Stimulated activated CD4-positive, alpha-beta T cell treated with anti-CD3 and anti-CD28 coated beads, TNF-alpha, amount 100 ng/mL, for 24 hours (primary cell): ENCODE measurements at places on chromosomes 4 and X.

DNA sequence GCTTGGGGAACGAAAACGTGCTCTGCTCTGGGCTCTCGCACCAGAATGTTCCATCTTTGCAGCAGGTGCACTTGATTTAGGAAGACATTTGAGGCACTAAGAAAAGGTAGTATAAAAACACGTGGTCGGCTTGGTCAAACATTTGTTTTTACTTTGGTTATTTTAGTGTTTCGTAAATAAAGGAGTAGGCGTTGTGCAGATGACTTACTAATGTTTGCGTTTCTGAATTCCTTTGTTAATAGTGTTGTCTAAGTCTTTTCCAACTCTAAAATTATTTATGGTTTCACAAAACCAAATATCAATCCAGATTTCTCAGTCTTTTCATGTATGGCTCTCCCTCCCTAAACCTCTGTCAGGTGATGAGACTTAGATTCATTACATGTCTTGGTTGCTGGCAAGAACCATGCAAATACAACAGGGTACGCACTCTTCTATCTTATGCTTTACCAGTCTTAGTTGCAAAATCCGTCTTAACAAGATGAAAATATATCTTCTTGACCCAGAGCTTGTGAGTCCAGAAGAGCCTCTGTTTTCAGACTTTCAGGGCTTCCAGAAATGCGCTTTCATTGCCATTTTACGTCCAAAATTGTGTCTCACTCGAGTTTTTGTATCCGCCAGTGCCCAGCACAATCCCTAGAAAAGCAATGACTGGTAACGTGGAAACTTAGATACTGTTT, 686 bp downstream of the MTHFD2L start:
- DNase-seq, result no peak

DNA sequence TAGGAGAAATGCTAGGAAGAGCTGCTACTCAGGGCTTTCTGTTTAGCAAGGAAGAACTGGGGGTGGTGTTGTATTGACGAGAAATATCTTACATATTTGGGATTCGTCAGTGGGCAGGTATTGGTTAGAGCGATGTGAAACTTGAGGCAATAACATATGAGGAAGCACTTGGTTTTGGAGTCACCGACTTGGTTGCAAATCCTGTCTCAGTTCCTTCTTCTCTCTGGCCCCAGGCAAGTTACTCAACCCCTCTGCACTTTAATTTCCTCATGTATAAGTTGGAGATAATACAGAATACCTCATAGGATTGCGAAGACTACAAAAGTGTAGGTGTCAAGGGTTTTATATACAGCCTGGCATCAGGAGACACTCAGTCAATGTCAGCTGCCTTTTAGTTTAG, 34.1 kb downstream of the GPAT3 start:
- no peak for DNase-seq

GRCh38 chr4:121339307-121339706, 41.5 kb downstream of the QRFPR start:
- DNase-seq, result no peak

DNA sequence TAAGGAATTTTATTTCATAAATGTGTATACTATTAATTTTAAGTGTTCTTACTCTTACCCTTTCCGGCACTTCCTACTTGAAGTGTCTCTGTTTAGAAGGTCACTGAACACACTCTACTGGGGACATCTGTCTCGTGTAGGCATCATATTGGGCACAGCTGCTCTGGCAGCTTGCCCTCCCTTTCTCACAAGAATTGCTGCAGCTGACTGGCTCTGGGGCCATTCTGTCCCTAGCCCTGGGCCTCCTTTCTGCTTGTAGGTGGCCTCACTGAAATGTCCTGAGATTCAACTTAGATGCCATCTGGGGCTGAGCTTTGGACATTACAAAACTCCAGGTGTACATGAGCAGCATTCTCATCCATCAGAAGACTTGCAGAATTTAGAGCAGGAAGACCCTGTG, 49.6 kb downstream of the SMAD1 start:
- DNase-seq, result no peak

DNA sequence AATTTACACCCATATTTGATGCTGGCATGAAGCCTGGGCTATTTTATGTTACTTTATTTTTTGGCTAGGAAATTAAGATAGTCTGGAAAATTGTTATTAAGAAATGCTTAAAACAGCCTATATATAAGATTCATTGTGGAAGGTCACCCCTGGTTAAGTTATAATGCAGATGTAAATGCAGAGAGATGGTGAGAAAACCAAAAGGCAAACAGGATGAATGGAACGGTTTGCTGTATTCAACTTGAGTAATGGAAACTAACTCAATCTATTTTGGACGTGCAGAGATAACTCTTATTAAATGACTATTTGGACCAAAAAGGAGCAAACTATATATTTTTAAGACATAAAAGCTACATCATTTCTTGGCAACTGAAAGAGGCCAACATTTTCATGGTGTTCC, 446.3 kb upstream of the FRG1 start:
- no peak for DNase-seq

GRCh38 chr4:175961604-175962003, 104.0 kb upstream of the WDR17 start:
- DNase-seq, result no peak

DNA sequence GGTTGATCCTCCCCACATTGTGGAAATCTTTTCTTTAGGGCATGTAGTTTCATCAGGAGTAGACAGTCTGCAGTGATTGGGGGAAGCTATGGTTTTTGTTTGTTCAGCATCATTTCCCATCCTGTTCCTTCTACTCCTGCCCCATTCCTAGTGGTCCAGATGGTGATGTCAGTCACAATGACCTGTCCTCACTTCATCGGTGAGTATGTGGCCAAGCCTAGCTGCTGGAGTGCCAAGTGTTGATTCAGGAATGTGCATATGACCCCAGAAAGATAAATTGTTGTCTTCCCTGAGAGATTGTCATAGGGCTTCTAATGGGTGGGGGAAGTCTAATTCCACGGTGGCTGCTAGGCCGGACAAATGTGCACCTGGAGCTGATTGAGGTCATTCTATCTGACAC, 130.6 kb upstream of the FAT1 start:
- no peak for DNase-seq

GRCh38 chr4:79626101-79626500, 218.1 kb upstream of the GK2 start:
- DNase-seq, result no peak

GRCh38 chrX:67044866-67045265, 406.0 kb upstream of the EDA2R start:
- no peak for DNase-seq

DNA sequence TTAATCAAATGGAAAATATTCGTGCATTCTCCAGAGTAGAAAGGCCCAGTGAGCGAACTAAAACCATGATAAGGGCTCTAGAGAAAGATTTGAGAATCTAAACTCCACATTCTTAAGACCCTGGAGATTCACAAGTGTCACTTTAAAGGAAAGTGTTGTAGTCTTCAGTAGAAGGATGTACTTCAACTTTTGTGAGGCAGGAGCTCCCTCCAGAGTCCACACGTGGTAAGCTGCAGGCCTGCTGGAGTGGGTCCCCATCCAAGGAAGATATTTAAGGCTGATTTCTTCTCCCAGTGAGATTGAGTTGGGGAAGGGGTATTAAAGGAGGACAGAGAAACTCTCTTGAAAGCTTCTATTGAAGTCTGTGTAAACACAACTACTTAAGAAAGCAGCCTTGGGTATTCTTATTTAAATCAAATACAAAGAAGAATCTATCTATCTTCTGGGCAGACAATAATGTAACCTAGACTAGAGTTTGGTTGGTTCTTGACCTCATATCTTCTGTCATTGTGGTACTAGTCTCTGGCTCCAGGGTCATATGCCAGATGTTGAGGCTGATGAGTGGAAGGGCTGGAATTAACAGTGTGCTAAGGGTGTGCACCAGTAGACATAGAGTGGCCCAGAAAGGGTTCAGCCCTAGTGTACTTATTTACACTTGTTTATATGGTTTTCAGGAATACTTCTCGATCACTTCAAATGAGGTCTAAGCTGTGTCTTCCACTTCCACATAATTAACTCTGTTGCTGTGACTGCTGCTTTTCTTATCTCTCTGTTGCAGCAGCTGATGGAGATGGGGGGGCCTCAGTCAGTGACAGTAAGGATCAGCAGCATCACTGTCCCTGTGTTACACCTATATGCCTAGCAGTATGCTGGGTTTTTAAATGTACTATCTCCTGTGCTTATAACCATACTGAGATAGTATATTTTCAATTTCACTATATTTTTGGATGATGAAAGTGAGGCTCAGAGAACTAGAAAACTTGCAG, 76.1 kb downstream of the HMGB2 start:
- peak; percentile 38 for DNase-seq

GRCh38 chrX:13917507-13917906, 100.6 kb upstream of the GPM6B start:
- no peak for DNase-seq

DNA sequence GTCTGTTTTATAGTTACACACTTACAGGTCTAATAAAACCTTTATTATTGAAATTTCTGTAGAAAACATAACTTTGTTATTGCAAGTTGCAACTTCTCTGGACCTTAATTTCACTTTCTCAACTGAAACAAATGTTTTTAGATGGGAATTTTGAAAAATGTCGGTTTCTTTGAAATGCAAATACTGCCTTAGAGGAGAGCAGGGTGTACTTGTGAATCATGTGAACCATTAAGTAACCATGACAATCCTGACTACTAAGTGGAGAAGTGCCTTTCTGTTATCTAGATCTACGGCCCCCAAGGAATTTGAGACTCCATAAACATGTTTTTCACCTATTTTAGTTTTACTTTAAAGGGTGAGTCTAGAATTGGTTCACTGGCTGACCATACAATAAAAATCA, 8.5 kb upstream of the ARMCX2 start:
- DNase-seq, result no peak

GRCh38 chr4:75101906-75102786, 169.2 kb downstream of the PARM1 start:
- DNase-seq, result no peak

DNA sequence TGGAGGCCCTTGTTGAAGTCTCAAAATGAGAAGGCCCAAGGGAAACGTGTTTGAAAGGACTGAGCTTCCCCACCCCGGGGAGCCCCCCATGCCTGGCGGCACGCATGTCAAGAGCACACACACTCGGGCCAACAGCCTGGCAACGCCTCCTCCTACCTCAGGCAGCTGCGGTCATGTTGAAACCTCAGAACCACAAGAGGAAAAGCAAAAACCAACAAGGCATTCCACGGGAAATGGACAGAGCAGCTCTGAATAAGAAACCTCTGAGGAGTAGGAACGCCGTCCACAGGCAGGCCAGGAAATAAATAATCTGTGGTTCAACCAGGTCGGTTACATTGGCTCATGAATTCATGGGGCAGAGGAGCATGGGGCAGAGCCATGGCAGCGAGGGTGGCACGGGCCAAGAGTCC, 95.7 kb upstream of the AFAP1 start:
- DNase-seq, result no peak
